Esophagus squamous epithelium (tissue), 5 donors: ENCODE measurements at places on chromosomes 2 and 18.

DNA sequence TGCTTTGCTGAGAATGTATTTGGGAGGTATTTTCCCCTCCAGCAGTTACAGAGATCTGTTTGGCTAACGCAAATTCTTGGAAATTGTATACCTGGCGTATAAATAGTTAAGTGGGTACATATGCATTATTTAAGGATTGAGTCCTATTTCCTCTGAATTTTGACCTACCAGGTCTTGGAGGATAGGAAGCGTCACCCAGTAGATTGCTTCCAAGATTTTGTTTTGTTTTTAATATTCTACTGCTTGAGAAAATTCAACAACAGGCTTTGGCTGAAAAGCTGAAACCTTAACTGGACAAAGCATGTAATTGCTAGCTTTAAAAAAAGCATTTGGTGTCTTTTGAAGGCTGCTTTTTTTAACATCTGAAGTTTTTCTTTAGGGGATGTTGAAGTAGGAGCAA is 150.1 kb downstream of the WDSUB1 start:
- peak overlapping the region; percentile 86 for H3K27ac ChIP-seq
- no peaks in the 10 kb centered on the region for H3K27me3 ChIP-seq
- H3K4me3 ChIP-seq = peak overlapping the region; percentile 5
- no peak for DNase-seq

GRCh38 chr2:196354186-196354585 is 182.8 kb upstream of the STK17B start:
- no peaks in the 10 kb centered on the region for H3K36me3 ChIP-seq
- H3K27ac ChIP-seq = no peak overlapping the region
- no peaks in the 10 kb centered on the region for H3K27me3 ChIP-seq
- no peak for DNase-seq
- H3K4me1 ChIP-seq = no peaks in the 10 kb centered on the region

GRCh38 chr2:98936353-98937351 is 627 bp upstream of the CRACDL start:
- H3K4me3 ChIP-seq = peak overlapping the region; percentile 47
- DNase-seq = no peak
- no peaks in the 10 kb centered on the region for H3K36me3 ChIP-seq
- H3K27me3 ChIP-seq = no peaks in the 10 kb centered on the region
- H3K27ac ChIP-seq = peak overlapping the region; percentile 54

DNA sequence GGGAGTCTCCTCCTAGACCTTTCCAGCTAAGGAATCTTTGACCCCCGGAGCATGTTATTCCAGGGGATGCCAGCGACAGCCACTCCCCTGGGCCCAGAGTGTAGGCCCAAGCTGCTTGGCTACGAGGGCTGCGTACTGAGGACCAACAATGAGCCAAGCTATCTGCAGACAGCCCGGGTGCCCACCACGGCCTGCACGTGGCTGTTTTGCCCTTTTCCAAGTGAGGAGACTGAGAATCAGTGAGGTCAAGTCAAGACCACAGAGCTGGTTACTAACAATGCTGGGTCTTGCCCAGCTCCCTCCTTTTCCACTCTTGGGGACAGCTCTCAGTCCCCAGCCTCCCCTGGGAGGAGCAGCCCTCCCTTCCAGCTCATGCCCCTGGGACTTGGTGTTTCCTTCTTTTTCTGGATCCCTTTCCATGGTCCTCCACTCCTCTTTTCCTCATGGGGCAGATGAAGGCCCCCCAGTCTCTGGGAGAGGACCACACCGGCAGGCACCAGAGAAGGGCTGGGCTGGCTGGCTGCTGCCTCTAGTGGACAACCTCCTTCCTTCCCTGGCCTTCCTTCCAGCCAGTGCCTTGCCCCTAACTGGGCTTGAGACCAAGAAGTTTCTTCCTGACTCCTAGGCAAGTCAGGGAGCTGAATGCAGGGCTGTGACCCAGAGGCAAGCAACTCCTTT is 550 bp upstream of the MALL start:
- H3K36me3 ChIP-seq = no peaks in the 10 kb centered on the region
- H3K27me3 ChIP-seq = no peaks in the 10 kb centered on the region
- peaks cover 15% of the 10 kb centered on the region for H3K4me1 ChIP-seq
- peak overlapping the region; percentile 90 for H3K27ac ChIP-seq
- peak overlapping the region; percentile 71 for H3K4me3 ChIP-seq
- no peak for DNase-seq

GRCh38 chr2:13652531-13653313 is 936.0 kb downstream of the TRIB2 start:
- no peaks in the 10 kb centered on the region for H3K27me3 ChIP-seq
- DNase-seq = no peak
- H3K4me1 ChIP-seq = no peaks in the 10 kb centered on the region

DNA sequence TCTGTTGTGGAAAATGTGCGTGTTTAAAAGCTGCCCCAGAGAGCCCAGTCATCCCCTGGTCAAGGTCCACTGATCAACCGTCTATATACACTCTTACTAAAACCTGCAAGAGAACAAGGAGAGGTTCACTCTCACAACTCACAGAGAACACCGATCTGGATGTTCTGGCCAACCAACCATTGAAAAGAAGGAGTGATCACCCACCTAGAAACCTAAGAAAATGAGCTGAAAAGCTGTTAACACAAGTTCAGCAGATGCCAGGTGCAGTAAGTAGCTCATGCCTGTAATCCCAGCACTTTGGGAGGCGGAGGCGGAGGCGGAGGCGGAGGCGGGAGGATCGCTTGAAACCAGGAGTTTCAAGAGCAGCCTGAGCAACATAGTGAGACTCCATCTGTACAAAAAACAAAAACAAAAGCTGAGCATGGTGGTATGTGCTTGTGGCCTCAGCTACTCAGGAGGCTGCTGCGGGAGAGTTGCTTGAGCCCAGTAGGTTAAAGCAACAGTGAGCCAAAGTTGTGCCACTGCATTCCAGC is 14.5 kb downstream of the ATG16L1 start:
- H3K27me3 ChIP-seq = no peaks in the 10 kb centered on the region
- no peak overlapping the region for H3K4me3 ChIP-seq
- no peak overlapping the region for H3K27ac ChIP-seq
- no peaks in the 10 kb centered on the region for H3K4me1 ChIP-seq
- peaks cover 44% of the 10 kb centered on the region for H3K36me3 ChIP-seq
- no peak for DNase-seq

DNA sequence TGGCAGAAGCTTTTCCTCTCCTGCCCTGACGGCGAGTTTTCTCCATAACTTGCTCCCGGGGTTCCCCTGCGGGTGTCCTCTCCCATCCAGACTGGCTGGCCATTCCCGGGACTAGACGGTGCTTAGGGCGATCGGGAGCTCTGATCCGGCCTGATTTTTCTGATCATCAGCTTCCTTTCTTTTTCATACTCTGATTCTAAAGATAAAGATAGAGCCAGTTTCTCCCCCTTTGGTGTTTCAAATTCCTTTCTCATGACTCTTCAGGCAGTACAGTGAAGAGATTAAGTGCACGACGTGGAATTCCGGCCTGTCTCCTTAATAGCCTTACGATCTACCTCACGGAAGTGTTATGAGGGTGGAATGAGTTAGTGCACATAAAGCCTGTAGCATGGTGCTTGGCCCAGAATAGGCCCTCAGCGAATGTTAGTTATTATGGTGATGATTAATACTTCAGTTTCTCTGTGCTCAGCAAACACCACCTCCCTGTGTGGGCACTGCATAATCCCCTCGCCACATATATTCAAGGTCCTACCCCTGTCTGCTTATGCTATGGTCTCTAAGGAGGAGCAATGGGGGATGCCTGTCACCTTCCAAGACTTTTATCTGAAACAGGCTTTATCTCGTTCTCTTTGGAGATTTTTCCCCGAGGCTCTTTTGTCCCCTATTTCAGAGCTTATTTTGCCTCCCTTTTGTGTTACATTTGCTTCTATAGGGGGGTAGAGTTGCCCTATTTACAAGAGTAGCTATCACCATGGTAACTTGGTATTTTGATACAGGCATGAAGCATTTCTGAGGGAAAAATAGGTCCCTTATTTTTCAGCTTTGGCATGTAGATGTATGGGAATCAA is 254.8 kb downstream of the CDH2 start:
- no peak for DNase-seq
- peaks cover 4% of the 10 kb centered on the region for H3K4me1 ChIP-seq
- H3K36me3 ChIP-seq = no peaks in the 10 kb centered on the region

DNA sequence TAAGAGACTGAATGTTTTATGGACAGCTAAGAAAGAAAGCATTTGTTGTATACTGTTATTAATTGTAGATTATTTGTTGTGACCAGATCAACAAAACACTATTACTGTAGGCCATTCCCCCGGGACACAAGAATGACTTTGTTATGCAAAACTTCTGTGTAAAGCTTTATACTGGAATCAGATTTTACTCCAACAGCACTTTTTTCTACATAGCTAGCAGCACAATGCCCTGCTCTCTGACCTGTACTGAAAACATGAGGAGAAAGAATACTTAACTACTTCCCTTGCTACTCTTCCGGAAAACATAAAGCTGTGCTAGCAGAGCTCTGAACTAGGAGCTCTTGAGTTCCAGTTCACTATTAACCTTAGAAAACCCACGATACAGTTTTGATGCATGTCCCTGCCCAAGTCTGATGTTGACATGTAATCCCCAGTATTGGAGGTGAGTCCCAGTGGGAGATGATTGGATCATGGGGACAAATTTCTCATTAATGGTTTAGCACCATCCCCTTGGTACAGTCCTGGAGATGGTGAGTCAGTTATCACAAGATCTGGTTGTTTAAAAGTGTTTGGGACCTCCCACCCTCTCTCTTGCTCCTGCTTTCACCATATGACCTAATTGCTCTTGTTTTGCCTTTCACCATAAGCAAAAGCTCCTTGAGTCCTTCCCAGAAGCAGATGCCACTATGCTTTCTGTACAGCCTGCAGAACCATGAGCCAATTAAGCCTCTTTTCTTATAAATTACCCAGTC is 601.1 kb upstream of the PIK3C3 start:
- H3K4me1 ChIP-seq = no peaks in the 10 kb centered on the region
- DNase-seq = no peak
- no peaks in the 10 kb centered on the region for H3K36me3 ChIP-seq
- H3K27ac ChIP-seq = no peak overlapping the region
- no peaks in the 10 kb centered on the region for H3K27me3 ChIP-seq

DNA sequence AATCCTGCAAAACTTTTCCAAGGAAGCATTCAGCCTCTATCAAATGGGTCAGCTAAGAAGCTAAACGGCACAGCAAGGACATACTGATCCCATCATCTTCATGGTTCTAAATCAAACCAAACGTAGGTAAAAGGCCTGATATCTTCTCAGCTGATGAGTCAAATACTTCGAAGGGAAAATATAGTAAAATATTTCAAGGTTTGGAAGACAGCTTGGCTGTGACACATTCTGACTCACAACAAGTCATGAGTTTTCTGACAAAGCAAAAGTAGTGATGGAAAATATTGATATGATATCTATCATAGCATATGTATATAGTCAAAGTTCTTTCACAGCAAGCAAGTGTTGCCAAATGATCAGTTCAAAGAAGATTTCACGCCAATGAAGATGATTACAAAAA is 31.5 kb downstream of the DOCK10 start:
- no peaks in the 10 kb centered on the region for H3K4me1 ChIP-seq
- no peak overlapping the region for H3K4me3 ChIP-seq
- no peaks in the 10 kb centered on the region for H3K36me3 ChIP-seq
- H3K27ac ChIP-seq = peak overlapping the region; percentile 48
- no peaks in the 10 kb centered on the region for H3K27me3 ChIP-seq

DNA sequence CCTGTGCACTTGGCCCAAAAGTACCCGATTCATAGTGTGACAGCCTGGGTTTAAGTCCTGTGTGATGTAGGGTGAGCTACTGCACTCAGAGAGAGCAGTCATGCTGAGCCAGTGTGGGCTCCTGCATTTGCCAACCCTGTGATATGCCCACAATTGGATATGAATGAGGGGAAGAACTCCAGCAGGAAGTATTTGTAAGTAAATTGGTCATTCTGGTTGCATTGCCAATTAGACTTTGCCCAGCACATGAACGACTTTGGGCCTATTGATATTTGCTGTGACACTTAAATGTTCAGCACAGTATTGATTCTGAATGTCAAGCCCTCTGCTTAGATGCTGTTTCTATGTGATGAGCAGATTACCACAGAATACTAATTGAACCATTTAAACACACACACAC is 570.9 kb downstream of the PIK3C3 start:
- no peaks in the 10 kb centered on the region for H3K27me3 ChIP-seq
- no peaks in the 10 kb centered on the region for H3K4me1 ChIP-seq
- H3K36me3 ChIP-seq = no peaks in the 10 kb centered on the region

- no peaks in the 10 kb centered on the region for H3K27me3 ChIP-seq
- no peaks in the 10 kb centered on the region for H3K36me3 ChIP-seq
- DNase-seq = no peak
- no peak overlapping the region for H3K27ac ChIP-seq
- H3K4me1 ChIP-seq = no peaks in the 10 kb centered on the region
- no peak overlapping the region for H3K4me3 ChIP-seq
Observed at GRCh38 chr2:156933645-156934225, 323.8 kb upstream of the GALNT5 start.

DNA sequence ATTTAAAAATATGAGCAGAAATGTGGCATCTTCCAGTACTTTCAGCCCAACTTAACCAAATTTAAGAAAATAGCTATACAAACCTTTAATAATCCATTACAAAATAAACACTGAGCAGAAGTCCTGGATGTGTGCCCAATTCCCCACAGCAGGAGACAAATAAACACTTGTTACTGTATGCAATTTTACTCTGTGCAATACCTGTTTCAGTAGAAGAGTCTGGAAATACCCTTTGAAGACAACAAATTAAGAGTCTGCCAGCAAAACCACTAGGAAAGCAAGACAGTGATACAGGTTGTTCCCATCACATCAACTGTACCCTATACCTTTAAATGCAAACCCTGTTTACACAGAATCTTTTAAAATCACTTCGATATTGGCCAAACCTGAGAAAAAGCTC is 41.4 kb upstream of the RNU4ATAC start:
- peaks cover 37% of the 10 kb centered on the region for H3K4me1 ChIP-seq
- H3K4me3 ChIP-seq = no peak overlapping the region
- H3K27ac ChIP-seq = no peak overlapping the region

GRCh38 chr2:162795312-162795711 is 43.3 kb downstream of the KCNH7 start:
- DNase-seq = no peak
- no peaks in the 10 kb centered on the region for H3K4me1 ChIP-seq
- no peaks in the 10 kb centered on the region for H3K36me3 ChIP-seq

DNA sequence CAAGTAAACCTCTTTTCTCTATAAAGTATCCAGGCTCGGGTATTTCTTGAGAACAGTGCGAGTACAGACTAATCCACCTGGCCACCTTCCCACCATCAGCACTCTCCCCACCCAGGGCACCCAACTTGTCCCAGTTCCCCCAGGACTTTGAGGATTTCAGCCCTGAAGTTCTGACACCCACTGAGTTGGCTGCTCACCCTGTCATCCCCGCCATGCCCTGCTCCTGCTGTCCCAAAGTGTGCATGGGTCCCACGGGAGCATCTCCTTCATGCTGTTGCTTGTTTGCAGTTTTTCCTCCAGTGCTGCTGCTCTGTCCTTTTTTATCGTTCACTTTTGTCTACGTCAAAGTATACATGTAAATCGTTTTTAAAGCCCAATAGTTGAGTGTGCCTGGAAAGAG is 273.9 kb downstream of the PHLPP1 start:
- no peak for DNase-seq
- H3K4me3 ChIP-seq = no peak overlapping the region
- H3K4me1 ChIP-seq = no peaks in the 10 kb centered on the region
- no peak overlapping the region for H3K27ac ChIP-seq
